ENCODE measurements at places on chromosomes 5 and 9.
A peak's percentile ranks its signal among the peaks of the same experiment; 100 is the strongest.

DNA sequence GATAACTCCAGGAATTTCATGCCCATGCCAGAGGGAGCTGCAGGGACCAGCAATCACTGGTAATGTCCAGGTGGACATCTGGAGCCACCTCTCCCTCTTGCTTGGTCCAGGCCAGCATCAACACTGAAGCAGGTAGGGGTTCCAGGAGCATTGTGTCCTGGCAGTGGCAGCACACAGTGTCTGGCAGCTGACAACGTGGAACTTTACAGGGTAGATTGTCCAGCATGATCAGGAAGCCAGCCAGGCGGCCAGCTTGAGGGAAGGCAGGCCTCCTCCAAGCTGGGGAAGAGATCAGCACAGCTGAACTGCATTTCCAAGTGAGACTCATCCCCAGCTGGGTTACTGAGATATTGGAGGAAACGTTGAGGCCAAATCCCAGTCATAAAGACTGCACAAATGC, 82.6 kb upstream of the RASGRF2 start:
- no peak for DNase-seq

DNA sequence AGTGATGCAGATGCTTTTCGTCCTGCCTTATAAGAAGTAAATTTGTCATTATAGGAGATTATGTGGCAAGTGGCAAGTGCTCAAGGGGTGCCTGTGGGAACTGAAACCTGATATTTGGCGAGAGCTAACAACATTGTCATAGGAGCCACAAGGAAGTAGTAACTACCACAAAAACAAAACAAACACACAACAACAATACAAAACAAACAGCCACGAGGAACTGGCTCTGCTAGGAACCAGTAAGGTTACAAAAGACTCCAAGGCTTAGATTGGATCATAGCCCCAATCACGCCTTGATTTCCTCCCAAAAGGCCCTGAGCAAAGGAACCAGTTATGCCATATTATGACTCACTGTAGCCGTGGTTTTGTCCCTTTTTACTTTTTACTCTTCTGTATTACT, 1045.2 kb downstream of the CDH12 start:
- no peak for DNase-seq

GRCh38 chr9:124455820-124456219, 5.6 kb downstream of the ADGRD2 start:
- DNase-seq, result no peak

DNA sequence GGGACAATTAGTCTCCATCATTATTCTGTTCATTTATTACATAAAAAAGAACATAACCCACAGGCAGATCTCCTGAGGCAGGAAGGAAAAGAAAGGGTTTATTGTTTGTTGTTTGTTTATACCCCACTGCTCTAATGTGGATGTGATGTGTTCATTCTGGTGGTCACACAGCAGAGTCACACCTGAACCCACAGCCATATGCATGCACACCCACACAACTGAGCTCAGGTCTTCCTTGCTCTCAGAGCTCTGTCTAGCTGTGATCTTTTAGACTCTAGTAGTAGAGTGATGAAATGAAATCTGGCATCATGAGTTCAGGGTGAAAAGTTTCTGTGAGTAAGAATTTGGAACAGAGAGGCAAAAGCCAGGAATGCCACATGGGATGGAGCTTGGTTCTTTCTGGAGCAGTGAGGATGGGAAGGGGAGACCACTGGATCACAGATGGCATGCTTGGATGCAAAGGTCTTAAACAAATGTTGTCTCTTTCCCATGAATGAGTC, 227.0 kb downstream of the PAPPA start:
- DNase-seq, result no peak

DNA sequence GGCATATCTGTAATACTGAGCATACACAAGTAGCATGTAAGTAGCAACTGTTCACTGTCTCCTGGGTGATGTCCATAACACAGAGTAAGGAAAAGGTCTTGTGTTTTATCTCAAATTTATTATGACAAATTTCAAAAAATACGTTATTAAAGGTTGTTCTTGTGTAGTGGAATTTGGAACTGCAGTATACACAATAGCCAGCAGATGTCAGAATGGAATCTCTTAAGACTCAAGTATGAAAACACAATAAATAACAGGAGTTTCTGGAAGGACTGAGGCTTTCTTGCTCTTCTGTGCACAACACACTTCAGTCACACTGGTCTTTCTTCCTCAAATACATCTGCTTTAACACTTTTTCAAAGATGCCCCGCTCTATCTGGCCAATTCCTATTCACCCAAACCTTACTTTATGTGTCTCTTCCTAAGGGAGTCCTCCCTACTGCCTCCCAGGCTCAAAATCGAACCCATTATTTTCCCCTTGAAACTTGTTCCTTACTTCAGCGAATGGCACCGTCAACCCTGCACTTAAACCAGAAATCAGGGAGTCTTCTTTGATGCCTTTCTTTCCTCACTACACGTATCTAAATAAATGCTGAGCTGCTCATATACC, 6.5 kb upstream of the FBXO10 start:
- peak; percentile 17 for DNase-seq

DNA sequence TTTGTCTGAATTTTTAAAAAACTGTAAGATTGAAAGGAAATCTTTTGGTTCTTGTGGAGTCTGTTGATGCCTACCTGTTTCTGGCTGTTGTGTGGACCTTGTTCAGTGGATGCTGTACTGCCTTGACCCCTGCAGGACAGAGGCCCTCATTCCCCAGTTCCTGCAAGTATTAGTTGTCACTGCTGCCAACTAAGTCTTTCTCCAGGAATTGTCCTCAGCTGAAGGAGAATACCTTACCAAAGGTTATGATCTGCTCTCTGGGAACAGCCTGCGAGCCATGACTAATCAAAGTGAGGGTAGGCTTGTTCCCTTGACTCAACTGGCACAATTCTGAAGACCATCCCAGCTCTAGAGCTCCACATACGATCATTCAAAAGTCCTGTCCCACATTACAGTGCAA, 145.3 kb upstream of the FST start:
- no peak for DNase-seq

DNA sequence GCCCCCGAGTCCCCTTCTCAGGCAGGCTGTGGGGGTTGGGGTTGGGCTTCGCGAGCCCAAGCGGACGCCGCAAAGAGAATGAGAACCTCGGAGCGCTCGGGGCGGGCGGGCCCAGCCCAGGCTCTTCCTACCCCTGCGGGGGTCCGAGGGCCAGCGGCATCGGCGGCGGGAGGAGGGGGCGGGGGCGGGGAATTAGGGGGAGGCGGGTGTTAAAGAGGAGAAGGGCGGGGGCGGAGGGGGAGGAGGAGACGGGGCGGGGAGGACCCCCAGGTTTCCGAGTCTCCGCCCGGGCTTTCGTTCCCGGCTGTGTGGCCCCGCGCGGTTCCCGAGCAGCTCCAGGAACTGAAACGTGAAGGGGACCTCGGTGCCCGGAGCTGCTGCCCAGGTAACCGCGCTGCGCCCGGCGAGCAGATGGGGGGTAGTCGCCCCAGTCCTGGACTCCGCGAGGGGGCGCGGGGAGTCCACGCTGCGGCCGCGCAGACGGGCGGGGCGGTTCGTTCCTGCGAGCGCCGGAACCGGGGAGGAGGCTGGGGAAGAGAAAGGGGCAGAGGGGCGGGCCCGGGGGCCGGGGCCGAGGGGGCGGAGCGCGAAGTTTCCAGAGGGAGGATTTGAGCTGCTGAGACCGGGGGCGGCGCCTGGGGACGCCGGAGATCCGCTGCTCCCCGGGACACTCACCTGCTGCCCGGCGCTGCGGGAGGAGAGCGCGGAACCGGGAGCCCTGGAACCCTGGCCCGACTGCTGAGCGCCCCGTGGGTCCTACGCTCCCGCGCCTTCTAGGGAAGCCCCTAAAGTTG, 38.4 kb upstream of the PLEKHG4B start:
- DNase-seq, result peak; percentile 89

DNA sequence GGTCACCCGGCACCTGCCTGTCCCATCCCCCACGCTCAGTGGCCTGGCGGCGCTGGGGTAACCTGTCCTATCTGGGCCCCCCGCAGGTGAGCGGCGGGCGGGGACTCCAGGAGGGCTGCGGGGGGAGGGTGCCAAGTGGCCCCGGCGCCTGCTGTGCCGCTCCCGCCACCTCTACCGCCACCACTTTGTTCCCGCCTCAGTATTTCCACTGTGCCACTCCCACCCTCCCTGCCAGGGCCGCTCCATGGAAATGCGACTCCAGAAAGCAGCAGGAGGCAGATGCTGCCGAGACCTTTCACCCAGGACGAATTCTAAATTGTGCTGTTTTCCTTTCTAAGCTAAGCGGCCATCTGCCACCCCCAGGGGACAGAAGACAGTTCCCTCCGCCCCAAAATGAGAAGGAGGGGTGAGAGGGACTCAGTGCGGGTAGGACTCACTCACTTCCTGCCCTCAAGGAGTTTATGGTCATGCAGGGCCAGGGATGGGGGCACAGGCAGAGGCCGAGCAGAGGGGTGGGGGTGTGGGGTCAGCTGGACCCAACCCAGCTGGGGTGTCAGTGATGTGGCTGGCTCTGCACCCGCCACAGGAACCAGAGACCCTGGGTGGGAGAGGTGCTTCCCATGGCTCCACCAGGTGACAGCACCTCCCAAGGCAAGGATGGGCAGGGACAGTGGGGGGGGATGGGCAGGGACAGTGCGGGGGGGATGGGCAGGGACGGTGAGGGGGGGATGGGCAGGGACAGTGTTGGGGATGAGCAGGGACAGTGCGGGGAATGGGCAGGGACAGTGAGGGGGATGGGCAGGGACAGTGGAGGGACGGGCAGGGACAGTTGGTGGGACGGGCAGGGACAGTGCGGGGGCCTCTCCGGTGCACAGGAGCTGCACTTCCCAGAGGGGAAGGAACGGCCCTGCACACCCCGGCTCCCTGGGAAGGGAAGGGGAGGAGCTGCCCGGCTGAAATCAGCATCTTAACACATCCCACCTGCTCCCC, 17.8 kb downstream of the NOTCH1 start:
- DNase-seq, result peak; percentile 73

DNA sequence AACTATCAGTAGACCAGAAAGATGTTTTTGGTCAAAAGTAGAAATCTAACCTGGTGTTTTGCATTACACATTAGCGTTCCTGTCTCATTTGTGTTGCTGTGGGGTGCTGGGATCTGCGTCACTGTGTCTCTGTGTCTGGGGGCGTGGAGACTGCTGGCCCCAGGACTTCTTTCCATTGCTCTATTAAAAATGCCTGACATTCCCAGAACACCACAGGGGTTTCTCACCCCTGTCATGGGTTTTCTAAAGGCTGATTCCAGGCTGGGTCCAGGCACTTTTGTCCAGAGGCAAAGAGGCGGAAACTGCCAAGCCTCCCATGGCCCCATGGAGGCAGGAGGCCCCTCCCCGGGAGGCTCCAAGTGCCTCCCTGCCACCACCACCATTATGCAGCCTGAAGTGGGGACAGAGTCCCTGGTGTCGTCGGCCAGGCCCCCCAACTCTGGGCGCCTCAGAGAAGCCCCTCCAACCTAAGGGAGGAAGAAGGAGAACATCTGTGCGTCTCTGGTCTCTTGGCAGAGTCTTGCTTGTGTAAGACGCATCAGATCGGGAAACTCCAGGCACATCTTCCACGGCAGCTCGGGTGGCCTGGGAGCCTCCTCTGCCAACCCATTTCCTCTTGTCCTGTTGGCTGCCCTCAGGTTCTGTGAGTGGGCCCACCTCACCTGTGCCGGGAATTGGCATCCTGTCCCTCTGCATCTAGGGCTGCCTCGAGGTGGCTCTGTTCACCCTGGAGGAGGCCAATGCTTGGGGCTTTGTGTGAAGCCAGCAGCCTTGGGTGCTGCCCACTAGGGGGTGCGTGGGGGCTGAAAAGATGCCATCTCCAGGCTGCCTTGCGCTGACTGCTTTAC, 13.8 kb upstream of the PLEKHG4B start:
- DNase-seq, result peak; percentile 70

DNA sequence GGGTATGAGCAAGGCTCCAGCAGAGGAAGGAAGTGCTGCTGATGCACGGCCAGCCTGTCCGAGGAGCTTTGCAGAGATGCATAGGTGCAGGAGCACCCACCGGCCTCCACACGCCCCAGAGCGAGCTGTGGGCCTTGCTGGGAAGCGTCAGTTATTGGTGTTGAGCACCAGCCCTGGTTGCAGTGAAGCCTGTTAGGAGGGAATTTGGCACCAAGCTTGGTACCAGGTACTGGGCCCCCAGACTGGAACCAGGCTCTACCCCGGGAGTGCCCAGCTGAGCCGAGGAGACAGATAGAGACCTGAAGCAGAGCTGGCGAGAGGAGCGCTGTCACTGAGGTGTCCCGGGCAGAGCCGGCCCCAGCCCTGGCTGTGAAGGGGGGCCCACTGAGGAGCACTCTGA, 5.2 kb downstream of the TCF7 start:
- DNase-seq, result no peak

DNA sequence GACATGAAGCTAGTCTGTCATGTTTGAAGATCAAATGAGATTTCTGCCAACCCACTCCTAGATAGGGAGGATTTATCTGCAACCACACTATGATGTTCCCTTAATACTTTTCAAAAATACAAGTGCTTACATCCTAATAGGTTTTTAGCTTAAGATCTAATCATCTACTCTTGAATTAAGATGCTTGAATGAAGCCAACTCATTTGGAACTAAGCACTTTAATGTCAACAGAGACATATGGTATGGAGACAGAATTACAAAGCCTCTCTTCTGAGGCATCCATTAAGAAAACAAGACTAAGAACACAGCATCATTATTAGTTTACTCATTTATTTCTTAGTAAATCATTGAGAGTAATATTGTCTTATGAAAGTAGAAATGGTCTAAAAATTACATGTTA, 139.3 kb upstream of the NFIB start:
- DNase-seq, result no peak

DNA sequence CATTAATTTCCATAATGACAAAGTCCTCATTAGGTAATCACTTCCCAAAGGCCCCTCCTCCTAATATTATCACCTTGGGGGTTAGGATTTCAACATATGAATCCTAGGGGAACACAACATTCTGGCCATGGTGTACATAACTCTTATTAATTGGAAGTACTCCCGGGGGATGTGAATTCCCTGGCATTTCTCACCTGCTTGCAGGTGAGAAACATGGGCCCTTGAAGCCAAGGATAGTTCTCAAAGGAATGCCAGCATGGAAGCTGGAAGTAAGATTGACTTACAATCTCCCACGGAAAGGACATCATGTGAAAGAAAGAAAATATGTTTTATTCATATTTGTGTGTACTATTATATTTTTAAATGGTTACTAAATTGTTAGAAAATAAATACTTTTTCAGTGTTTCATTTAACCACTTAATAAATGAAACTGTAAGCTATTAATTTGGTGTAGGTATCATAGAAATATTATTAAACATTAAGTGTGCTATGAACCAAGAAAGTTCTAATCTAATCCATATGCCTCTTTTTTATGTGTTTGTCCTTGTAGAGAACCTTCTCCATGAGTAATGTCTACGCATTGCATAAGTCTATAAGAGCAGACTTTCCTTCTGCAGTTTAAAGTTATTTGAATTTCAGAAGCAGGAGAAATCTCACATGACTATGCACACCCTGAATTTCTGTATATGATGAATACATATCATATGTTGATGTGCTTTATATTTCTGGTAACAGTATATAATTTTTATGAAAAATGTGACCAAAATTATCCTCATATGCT, 59.4 kb downstream of the ANXA1 start:
- no peak for DNase-seq

Data from NCI-H526 (cell line).